ENCODE measurements at places on chromosomes 11 and 22.

- no peak for DNase-seq
Measured at GRCh38 chr11:77036398-77036797, 2.2 kb downstream of the B3GNT6 start.

DNA sequence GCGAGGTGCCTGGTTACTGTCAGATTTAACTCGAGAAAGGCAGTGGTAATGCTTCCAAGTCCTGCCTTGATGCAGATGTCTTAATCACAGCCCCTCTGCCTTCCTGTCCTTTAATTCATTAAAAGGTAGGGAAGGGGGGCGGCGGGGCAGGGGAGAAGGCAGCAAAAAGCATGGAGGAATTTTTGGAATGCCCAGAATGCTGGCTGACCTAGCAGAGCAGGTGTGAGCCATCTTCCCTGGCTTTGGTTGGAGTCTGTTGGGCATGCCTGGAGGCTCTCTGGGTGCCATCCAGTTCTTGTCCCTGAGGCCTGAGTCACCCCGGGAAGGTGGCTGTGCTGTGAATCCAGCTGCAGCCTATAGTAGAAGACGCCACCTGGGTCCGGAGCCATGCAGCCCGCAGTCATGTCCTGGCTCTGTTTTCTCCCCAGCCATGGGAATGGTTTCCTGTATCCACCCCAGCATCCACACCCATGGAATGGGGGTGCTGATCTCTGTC lies 15.6 kb downstream of the KIAA1671 start:
- DNase-seq: no peak

DNA sequence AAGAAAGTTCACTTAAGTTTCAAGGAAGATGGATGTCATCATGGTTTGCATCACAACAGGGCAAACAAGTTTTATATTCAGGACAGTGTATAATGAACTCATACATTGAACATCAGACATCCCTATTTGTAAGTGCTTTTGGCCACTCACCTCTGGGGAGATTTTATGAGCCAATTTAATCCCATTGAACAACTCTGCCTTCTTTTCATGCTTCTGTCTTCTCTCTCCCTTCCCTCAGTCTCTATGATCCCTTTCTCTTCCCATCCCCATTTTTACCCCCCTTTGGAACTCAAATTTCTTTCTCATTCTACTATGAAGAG lies 234.3 kb upstream of the POU2AF2 start:
- no peak for DNase-seq

DNA sequence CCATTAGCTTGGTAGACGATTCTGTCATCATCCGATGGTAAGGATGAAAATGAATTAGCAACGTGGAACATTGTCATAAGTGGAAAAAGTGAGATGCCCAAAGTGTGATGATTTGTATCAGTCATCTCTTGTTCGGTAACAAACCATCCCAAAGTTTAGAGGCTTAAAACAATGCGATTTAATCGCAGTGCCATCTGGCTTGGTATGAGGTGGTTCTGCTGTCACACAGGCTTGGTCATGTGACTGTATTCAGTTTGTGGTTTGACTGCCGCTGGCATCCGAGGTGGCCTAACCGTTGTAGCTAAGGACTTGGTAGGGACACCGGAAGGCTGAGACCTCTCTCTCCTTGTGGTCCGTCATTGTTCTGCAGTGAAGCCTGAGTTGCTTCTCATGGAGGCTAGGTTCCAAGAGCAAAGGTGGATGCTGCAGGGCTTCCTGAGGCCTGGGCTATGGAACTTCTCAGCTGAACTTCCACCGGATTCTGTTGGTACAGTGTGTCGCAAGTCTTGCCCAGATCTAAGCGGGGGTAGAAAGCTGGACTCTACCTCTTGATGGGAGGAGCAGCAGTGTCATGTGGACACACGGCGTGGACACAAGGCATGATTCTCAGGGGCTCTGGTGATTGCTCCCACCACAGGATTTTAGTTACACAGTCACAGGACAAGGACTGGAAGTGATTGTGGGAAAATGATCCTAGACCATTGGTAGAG lies 36.3 kb downstream of the BCR start:
- DNase-seq: peak; percentile 34

- no peak for DNase-seq
Measured at GRCh38 chr11:29628609-29629008, 388.2 kb downstream of the KCNA4 start.

DNA sequence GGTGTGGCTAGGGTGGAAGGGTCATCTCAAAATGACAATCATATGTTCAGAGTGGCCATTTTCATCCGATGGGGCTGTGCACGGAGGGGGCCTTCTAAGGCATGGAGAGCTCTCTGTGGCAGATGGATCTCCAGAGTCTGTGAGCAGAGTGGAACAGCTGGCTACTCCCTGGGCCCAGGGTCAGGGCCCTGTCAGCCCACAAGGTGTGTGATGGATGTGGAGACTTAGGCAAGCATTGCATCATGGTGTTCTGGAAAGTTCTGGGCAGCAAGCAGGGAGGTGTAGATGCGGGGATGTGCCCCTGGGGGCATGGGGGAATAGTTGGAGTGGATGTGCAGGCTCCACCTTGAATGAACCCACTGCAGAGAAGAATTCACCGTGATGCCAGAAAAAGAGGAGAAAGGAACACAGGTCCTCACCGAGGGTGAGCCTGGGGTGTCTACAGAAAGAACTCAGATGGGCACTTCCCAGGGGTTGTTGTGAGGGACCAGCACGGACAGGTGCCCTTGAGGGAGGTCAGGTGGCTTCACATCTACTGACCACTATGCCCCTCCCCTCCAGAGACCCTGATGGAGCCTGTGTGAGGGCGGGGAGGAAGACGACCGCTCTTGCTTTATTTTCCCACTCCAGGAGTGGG lies 51.1 kb downstream of the CHRDL2 start:
- no peak for DNase-seq

DNA sequence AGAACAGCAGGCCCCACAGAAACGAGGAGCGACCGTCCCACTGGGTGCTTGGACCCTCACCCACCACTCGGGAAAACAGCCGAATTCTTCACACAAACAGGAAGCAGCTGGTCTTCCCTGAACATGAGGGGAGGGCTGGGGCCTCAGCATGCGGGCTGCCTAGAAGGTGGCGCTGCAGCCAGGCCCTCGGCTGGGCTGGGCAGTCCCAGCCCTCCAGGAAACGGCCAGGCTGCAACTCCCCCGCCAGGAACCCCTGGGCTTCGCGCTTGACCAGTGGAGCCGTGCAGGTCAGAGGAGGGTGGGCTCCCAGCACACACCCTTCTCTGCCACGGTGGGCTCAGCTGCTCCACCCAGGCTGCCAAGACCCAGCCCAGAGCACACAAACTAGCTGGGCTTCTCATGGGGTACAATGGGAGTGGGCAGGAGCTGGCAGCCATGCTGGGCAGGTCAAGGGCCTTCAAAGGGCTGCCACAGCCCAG lies 29.6 kb downstream of the IGF2 start:
- no peak for DNase-seq

DNA sequence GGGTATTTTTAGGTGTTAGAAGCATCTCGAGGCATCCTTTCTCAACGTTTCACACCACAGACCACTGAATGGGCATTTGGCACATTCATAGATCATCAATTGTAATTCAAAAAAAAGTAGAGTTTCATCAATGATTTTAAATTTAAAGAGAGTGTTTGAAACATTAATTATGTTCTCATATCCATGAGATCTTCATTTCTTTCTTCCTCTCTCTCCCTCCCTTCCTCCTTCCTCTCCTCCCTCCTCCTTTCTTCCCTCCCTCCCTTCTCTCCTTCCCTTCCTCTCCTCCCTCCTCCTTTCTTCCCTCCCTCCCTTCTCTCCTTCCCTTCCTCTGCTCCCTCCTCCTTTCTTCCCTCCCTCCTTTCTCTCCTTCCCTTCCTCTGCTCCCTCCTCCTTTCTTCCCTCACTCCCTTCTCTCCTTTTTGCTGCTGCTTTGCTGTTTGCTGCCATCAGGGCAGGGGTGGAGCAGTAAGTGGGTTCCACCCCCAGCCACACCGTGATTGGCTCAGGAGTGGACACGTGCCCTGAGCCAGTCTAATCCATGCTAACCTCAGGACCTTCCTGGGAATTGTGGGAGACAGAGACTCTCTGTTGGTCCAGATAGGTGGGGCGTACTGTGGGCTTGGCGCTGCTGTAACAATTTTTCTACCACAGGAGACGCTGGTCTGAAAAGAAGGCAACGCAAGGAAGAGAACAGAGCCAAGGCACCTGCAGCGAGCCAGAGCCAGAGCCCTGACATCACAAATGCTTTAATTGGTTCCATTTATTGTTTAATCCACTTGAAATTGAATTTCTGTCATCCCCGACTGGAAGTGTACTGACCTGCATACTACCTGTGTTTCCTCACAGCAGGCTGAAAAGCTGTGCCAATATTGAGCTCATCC lies 33.7 kb upstream of the APOBEC3A start:
- no peak for DNase-seq

GRCh38 chr11:116513894-116514293 lies 258.9 kb downstream of the BUD13 start:
- DNase-seq: no peak

- no peak for DNase-seq
Measured at GRCh38 chr11:21892736-21893564, 299.9 kb upstream of the ANO5 start.

GRCh38 chr11:42319921-42320320 lies 860.5 kb upstream of the LRRC4C start:
- DNase-seq: no peak

DNA sequence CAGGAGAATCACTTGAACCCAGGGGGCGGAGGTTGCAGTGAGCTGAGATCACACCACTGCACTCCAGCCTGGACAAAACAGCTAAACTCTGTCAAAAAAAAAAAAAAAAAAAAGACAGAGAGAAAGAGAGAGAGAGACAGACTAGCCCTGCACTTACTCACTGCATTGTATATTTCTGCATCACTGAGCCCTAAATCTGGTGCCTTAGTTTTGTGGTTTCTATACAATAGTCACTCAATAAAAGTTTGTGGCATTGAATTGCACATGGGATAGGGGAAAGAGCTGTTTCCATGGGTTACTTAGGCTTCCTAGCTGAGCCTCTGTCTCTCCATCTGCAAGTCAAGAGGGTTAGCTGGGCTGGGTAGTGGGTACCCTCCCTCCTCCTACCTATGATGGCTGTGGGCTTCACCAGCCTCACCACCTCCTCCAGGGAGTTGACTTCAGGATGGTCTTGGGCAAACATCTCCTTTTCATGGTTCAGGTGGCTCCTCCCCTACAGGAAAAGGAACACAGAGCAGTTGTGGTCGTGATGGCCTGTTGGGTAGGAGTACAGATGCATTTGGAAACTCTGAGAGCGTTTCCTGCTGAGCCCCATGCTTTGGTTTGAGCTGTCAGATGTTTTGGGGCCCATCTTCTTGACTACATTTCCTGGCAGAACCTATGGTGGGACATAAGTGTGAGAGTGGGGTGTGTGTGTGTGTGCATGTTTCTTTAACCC lies 73.2 kb downstream of the CCDC81 start:
- peak; percentile 29 for DNase-seq

GRCh38 chr11:45817191-45817590 lies 12.2 kb downstream of the SLC35C1 start:
- DNase-seq: no peak

- DNase-seq: no peak
Measured at GRCh38 chr11:27603376-27603990, 96.8 kb downstream of the BDNF start.

DNA sequence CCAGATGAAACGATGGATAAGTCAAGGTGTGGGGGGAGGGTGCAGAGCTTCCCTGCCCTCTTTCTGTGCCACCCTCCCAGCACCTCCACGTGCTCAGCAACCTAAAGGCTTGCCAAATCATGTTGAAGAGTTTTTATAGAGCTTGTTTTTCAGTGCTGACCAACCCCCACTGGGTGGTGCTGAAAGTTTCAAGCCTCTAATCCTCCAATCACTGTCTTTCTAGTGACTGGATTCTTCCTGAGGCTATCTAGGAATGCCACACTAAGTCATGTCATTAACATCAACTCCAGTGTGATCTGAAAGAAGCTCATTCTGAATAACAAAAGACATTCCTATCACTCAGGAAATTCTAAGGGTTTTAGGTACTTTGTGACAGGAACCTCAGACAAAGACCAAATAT lies 382.6 kb downstream of the DYNC2H1 start:
- DNase-seq: no peak

- DNase-seq: no peak
Measured at GRCh38 chr11:94910270-94910669, 63.1 kb downstream of the CWC15 start.

DNA sequence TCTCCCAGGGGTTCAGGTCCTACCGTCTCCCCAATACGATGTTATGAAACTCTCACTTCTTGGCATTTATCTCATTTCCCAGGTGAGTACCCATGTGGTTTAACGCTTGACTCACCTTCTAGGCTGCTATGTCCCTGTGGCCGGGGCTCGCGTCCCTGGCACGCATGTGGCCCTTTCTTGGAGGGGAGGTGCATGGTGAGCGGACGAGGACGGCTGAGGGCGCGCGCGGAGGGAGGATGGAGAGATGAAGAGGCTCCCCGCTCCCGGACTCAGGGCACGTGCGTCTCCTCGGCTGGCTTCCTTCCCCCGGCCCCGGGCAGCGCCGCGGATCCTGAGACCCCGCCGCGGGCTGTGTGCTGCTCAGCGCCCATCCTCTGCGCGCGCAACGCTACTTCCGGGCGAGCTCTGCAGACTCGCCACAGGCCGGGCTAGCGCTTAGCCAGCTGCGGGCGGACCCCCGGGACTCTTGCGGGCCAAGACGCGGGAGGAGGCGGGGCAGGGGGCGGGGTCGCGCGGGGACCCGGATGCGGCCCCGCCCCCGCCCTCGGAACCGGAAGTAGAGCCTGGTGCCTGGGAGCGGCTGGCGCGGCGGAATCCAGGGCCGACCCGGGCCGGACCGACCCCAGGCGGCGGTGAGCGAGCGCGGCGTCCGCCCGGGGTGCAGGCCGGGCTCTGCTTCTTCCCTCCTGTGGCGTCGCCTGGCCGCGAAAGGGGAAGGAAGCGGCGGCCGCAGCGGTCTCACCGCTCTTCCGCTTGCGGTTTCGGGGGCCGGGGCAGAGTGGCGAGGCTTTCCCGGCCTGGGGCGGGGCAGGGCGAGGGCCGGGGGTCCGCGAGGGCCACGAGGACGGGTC lies at the start of gene CTTN:
Gene CTTN, plus strand, starts transcription at position 547 of the 851 bp plus-strand sequence. CDS start 8,769 bp downstream, outside the sequence.
- DNase-seq: peak; percentile 55

GRCh38 chr22:26324150-26324549 lies 104.9 kb upstream of the ASPHD2 start:
- DNase-seq: no peak

DNA sequence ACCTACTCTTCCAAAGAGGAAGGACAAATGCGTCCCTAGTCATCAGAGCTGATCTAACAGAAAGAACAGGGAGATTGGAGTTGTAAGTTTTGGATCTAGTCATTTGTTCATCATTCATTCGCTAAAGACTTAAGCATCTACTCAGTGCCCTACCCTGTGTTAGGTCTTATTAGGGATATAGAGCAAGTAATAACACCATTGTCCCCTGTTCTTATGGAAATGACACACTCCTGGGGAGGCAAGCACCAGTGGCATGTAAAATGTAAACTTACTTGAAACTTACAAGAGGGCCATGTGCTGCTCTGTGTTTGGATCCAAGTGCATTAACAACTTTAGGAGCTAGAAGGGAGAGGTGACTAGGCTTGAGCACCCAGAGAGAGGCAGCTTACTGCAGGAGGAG lies 61.9 kb downstream of the P4HA3 start:
- no peak for DNase-seq

DNA sequence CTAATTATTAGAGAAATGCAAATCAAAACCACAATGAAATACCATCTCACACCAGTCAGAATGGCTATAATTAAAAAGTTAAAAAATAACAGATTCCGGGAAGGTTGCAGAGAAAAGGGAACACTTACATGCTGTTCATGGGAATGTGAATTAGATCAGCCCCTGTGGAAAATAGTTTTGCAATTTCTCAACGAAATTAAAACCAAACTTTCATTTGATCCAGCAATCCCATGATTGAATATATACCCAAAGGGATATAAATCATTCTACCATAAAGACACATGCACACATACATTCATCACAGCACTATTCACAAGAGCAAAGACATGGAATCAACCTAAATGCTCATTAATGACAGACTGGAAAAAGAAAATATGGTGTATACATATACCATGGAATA lies 32.5 kb downstream of the NOX4 start:
- no peak for DNase-seq

Data from stimulated activated CD8-positive, alpha-beta memory T cell treated with anti-CD3 and anti-CD28 coated beads, Interleukin-15, amount 100 ng/mL, for 48 hours (primary cell).